ENCODE measurements at places on chromosomes 4 and X.

GRCh38 chr4:154719087-154719486 lies 24.7 kb upstream of the LRAT start:
- DNase-seq: peak; percentile 22

GRCh38 chr4:56870946-56871345 lies 36.8 kb upstream of the REST start:
- DNase-seq: peak; percentile 25

DNA sequence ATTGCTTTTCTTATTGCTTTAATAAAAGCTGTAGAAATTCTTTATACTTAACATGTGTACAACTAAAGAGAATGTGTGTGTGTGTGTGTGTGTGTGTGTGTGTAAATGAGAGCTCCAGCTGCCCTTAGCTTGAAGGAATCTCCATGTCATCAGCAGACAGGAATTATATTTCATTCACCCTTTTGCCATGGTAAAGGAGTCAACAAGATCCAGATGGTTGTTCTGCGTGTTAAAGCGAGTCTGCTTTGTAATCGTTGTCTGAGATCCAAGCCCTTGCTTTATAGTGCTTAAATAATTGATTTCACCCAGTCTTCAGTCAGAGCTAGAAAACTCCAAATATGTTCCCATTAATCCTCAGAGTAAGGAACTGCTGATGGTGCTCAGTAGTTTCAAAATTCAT lies 285.5 kb downstream of the PDGFC start:
- peak; percentile 85 for DNase-seq

DNA sequence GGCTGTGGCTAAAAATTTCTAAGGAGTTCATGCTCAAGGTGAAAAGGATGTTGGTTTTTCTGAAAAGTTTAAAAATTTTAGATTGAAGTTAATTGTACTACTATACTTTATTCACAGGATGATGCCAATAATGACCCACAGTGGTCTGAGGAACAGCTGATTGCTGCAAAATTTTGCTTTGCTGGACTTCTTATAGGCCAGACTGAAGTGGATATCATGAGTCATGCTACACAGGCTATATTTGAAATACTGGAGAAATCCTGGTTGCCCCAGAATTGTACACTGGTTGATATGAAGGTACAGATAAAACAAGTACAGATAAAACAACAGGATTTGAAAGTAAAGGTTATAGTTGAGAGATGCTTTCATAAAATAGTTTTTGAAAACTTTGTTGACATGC lies 12.2 kb downstream of the PAICS start:
- DNase-seq: no peak

GRCh38 chr4:158741326-158742021 lies 18.3 kb upstream of the PPID start:
- no peak for DNase-seq

DNA sequence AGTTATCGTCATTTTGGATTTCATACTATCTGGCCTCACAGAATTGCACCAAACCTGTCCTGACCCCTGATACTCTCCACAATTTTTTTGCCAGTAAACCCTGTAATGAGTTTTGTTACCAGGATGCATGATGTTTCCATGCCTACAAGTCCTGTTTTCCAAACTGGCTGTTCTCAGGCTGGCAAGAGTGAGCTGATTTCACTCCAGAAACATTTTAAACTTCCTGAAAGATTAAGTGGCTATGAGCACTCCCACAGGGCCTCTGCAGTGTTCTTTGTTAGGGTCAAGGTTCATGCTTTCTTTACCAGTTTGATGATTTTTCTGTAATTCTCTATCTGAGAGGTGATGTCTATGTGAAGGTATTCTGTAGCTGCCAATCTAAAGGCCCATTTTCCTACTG lies 31.7 kb upstream of the PDLIM3 start:
- peak; percentile 8 for DNase-seq

DNA sequence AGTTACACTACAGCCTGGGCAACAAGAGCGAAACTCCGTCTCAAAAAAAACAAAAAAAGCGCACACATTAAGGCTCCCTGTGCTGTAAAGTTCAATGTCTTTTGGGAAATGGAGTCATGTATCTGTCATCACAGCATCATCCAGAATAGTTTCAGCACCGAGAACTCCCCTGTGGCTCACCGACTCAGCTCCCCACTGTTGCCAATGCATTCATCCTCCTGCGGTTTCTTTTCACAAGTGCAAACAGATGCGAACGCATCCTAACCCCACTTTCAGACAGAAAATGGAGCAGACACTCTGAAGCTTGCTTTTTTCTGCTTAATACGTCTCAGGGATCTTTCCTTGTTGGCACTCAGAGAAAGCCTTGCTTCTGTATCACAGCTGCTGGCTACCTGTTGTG lies 13.8 kb upstream of the SH3TC1 start:
- DNase-seq: peak; percentile 77

GRCh38 chr4:56209767-56210166 lies 177.5 kb downstream of the AASDH start:
- DNase-seq: no peak

DNA sequence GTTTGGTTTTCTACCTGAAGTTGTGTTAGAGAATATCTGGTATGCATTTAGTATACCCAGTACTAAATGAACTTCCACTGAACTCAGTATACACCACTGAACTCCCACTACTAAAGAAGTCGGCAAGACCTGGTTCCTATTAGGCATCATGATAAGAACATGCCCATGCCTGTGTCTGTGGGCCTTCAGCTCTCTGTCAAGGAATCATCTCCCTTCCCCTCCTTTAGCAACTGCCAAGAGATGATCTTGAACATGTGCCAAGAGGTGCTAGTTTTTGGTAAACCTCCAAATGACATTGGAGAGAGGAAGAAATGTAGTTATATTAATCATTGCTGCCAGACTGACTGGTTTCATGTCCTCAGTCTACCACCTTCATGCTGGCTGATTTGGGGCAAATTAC lies 113.2 kb downstream of the ATP10D start:
- no peak for DNase-seq

DNA sequence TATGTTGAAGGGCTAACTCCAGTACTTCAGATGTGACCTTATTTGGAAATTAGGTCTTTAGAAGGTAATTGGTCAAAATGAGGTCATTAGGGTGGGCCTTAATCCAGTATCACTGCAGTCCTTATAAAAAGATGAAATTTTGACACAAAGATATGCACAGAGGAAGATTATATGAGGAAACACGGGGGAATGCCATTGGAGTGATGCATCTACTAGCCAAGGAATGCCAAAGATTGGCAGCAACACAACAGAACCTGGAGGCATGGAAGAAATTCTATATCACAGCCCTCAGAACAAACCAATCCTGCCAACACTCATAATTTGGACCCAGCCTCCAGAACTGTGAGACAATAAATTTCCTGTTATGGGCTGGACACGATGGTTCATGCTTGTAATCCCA lies 17.6 kb downstream of the TRIM61 start:
- DNase-seq: peak; percentile 56

GRCh38 chr4:81360737-81361136 lies 111.0 kb downstream of the RASGEF1B start:
- no peak for DNase-seq

- DNase-seq: no peak
Measured at GRCh38 chrX:135713795-135714194, 356 bp downstream of the CT45A1 start.

- DNase-seq: peak; percentile 95
Measured at GRCh38 chr4:142817442-142817841, 28.7 kb downstream of the INPP4B start.

DNA sequence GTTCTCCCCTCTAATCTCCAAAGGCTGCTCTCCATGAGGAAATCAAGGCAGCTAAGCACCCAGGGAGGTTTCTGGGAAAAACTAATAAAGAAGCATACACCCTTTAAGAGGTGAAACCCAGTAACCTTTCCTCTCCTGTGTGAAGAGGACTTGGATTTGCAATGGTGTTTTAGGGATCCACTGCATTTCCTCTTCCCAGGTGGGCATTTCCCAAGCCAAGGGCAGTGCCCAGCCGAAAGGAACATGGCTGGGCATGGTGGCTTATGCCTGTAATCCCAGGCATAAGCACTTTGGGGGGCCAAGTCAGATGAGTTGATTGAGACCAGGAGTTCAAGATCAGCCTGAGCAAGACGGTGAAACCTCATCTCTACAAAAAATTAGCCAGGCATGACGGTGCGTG lies 5.4 kb upstream of the ZNF185 start:
- no peak for DNase-seq

DNA sequence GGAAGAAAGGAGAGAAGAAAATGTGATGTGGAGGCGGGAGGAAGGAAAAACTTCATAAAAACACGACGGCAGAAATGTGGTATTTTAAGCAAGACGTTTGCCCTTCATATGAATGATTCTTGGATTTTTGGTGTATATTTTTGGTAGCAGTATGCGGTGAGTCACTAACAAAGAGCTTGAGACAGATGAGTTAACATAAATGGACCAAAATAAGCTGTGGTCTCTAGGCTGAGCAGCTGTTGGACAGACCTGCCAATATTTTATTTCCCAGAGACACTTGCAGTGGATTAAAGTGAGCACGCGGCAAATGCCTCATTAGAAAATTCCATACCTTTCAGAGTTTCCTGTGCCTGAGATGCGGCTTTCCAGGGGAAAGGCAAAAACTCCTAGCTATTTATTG lies 43.1 kb upstream of the RPS6KA3 start:
- DNase-seq: peak; percentile 1

- peak; percentile 70 for DNase-seq
Measured at GRCh38 chr4:83639849-83640493, 104.1 kb downstream of the GPAT3 start.

GRCh38 chr4:149796381-149796780 lies 19.3 kb downstream of the IQCM start:
- DNase-seq: no peak

DNA sequence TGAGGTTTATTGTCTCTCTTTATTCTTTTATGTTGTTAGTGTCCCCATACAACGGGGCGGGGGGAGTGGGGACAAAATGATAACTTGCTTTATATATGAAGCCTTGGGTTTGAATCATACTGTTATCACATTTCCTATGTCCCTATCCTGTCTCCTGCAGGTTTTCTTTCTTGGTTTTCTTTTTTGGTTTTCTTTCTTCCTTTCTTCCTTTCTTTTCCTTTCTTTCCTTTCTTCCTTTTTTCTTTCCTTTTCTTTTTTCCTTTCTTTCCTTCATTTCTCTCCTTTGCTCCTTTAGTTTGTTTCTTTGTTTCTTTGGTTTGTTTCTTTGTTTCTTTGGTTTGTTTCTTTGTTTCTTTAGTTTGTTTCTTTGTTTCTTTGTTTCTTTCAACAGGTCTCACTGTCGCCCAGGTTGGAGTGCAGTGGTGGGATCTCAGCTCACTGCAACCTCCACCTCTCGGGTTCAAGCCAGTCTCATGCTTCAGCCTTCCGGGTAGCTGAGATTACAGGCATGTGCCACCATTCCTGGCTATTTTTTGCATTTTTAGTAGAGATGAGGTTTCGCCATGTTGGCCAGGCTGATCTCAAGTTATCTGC lies 4.8 kb downstream of the FMR1 start:
- DNase-seq: no peak

GRCh38 chr4:2284161-2284933 lies 22.4 kb upstream of the MXD4 start:
- DNase-seq: no peak

DNA sequence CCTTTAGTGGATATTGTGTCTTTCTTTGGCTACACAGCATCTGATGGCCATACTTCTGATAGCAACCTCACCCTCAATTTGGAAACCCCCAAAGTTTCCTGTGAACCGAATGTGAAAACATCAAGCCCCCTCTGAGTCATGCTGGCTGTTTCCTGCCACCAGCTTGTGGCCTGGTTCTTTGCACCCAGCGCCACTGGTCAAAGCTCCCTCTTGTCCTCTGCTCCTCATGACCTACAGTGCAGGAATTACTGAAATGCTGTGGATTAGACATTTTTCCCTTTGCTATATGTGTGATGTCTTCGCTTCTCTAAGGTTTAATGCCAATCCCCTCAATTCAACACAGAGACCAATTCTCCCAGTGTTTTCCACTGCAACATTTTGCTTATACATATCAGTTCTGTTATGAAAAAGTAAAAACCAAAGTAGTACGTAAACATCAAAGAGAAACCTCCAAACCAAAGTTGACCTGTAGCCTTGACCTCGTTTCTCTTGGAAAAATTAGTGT lies 224.0 kb upstream of the TENM3 start:
- no peak for DNase-seq

GRCh38 chr4:102623622-102624021 lies 122.5 kb downstream of the NFKB1 start:
- DNase-seq: peak; percentile 53

DNA sequence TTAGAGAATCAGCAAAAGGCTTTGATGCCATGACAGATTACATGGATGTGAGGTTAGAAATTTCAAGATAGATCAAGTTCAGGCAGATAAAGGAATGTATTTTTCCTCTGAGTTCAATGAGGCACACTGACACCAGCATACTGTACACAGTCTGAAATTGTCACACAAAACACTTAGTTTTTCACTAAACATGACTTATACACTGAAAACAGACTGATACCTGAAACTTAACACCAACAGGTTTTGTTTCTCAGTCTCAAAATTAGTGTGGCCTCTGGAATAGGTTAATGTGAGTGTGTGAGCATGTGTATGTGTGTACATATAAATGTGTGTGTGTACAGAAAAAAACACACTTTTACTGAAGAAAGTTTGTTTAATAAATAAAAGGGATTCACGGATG lies 129.9 kb upstream of the SLITRK2 start:
- DNase-seq: no peak

DNA sequence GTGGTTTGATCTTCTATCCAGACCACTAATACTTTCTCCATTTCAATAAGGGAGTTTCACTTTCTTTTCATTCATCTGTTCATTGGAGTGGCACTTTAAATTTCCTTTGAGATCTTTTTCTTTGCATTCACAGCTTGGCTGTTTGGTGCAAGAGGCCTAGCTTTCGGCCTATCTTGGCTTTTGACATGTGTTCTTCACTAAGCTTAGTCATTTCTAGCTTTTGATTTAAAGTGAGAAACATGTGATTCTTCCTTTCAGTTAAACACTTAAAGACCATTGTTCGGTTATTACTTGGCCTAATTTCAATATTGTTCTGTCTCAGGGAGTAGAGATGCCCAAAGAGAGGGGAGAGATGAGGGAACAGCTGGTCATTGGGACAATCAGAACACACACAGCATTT lies 24.3 kb downstream of the CXCL13 start:
- no peak for DNase-seq

GRCh38 chr4:28548594-28548993 lies 1688.0 kb downstream of the STIM2 start:
- no peak for DNase-seq

GRCh38 chrX:97199501-97199900 lies 315.8 kb downstream of the RPA4 start:
- DNase-seq: no peak
